ENCODE measurements at places on chromosomes 13 and 19.

DNA sequence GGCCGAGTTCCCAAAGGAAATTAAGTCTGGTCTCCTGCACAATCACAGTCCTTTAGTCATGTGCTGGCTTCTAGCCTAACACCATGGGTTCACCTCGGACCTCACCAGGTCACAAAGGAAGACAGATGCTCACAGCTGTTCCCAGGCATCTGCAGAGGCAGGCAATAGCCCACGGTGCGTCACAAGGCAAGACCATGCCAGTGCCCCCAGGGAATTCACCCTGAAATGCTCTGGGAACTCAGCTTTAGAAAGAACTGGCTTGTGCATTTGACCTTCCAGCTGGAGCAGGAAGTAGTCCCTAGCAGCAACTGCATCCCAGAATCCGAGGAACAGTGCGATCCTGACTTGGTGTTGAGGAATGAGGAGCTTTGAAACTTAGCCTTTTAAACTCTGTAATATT lies 96.8 kb upstream of the WASF3 start:
- DNase-seq, result no peak

DNA sequence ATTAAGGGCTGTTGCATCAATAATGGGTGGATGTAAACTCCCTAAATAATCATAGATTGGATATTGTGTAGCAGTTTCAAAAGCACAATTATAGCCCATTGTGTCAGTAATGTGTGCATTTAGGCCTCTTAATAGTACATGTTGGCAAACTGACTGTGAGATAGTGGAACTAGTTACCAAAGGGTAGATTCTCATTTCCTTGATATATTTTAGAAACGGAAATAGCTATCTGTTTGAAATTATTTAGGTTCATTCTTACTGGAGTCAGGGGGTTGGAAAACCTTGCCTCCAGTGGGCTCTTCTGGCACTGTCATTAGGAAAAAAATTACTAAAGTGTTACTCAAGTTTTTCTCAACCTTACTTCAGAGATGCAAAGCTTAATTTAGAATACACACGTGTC lies 1074.9 kb downstream of the PCDH17 start:
- no peak for DNase-seq

- DNase-seq, result no peak
Observed at GRCh38 chr13:105278943-105279381, 1256.5 kb downstream of the EFNB2 start.

DNA sequence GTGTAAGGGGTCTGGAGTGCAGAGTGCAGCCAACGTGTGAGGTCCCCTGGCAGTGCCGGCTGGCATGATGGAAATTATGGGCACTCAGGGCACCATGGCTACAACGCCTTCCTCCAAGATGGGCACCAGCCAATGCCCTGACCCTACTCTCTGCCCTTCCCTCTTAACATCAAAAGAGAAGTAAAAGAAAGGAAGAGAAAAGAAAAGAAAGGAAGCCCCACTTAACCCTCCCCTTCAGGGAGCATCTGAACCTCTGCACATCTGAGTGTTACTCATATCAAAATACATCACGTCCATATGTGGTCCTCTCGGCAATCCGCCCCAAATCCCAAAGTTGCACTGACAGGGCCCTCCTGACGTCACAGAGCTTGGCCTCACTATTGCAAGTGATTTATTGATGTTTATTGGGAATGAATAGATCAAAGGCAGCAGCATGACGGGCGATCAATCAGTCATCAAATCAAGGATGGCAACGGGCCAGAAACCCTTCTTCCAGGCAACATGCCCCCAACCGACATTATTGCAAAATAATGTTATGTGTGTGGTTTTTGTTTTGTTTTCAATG lies 1.3 kb downstream of the TSHZ3 start:
- DNase-seq, result no peak

DNA sequence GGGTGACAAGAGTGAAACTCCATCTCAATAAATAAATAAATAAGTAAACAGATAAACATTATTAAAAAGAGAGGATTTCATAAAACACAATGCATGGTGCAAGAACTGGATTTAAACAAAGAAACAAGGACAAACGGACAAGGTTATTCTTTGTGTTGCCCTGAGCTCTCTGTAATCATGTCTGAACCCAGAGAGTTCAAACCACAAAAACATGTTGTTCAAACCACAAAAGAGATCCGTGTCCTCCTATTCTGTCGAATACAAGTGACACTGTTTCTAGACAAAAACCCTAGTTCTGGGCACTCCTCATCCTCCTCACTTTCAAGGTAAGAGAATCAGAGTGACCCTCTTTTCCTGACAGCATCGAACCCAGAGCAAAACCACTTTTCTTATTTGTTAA lies 4.6 kb upstream of the TPRX2 start:
- DNase-seq, result no peak

- DNase-seq, result no peak
Observed at GRCh38 chr13:40452038-40452666, 214.3 kb downstream of the FOXO1 start.

- DNase-seq, result no peak
Observed at GRCh38 chr13:75694722-75695121, 58.6 kb downstream of the LMO7 start.
